ENCODE measurements at places on chromosomes 12 and 14.

DNA sequence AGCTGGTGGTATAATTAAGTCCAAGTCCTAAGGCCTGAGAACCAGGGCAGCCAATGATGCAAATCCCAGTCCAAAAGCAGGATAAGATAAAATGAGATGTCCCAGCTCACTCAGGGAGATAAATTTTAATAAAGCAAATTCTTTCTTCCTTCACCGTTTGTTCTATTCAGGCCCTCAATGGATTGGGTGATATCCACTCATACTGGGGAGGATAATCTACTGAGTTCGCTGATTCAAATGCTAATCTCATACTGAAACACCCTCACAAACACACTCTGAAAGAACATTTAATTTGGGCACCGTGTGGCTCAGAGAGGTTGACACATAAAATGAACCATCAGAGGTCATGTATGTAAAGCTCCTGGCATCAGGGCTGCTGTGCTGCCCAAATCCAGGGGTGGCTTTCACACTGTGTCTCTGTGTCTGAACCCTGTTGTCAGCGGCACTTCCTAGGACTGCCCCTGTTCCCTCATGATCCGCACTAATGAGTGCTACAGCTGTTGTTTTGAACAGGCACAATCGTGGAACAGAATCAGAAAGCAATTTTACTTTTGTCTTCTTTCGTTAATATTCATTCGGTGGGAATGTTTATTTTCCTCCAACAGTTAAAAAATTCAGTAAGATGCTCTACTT lies 428.5 kb upstream of the FBXO33 start:
- no peak for DNase-seq

DNA sequence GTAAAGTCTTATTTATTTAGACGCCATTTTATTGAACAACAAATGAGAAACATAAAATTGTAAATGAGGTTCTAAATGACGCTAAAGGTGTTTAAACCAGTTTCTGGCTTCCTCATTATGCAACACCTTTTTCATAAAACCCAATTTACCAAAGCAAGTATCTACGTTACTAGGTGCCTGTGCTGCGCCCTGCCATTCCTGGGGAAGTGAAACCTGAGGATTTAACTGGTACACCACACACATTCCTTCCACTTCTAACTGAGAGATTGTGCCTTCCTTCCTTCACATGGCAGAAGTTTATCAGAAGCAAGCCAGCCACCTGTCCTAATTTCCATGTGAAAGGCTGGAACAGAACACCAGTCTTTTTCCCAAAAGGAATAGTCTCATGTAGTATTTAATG lies 40.3 kb upstream of the GCH1 start:
- DNase-seq, result no peak

- no peak for DNase-seq
These were observed 33.5 kb downstream of the A2ML1 start for GRCh38 chr12:8855891-8856290.

DNA sequence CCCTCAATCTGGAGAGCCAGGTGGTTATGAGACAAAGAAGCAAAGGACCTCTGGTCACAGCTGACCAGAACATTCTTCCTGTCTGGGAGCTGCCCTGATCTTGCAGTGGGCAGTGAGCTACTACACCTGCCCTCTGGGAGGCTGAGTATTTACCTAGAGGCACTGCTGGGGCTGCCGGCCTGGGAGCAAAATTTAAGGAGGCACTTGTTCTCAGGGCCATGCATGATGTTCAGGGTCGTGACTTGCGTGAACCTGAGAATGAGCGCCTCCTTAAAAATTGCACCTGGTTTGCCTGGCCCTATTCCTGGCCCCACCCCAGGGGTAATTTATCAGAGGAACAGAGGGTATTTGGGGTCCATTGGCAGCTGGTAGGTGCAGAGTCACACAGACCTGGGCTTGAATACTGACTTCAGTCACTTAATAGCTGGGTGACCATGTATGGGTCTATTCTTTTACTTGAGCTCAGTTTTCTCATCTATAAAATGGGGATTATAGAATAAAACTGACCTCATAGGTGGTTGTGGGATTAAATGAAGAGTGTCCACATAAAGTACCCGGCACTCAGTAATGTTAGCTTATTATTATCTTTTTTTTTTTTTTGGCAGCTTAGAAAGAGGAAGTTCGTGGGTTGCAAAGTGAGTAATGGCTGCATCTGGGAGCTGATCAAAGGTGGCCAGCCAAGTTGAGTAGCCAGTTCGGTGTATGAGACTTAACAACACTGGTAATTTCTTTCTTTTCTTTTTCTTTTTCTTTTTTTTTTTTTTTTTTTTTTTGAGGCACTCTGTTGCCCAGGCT lies 107.4 kb upstream of the MED13L start:
- no peak for DNase-seq

DNA sequence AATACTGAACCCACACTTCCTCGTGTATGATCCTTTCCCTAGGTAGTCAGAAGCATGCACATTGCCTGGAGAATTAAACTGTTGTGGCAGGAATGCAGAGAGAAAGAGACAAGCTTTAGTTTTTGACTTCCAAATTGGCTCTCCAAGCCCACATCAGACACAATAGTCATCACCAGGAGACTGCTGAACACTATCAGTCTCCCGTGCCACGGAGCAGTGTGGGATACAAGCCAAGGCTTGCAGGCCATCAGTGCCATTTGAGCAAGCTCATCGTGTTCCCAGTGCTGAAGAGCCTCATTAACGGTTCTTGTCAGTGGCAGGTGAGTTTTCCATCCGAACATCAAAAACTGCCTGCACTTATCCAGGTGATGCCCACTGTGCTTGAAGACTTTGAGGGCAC lies 410.8 kb downstream of the NAV3 start:
- no peak for DNase-seq

All from stimulated activated CD8-positive, alpha-beta memory T cell treated with anti-CD3 and anti-CD28 coated beads, Interleukin-4, amount 100 ng/mL, for 48 hours (primary cell).